Upper lobe of left lung (tissue), 6 donors: ENCODE measurements at places on chromosomes 12 and 14. TPM values are rescaled to one million over a fixed set of nuclear protein-coding genes. Genes with fewer than 3 reads are reported as not detected.

DNA sequence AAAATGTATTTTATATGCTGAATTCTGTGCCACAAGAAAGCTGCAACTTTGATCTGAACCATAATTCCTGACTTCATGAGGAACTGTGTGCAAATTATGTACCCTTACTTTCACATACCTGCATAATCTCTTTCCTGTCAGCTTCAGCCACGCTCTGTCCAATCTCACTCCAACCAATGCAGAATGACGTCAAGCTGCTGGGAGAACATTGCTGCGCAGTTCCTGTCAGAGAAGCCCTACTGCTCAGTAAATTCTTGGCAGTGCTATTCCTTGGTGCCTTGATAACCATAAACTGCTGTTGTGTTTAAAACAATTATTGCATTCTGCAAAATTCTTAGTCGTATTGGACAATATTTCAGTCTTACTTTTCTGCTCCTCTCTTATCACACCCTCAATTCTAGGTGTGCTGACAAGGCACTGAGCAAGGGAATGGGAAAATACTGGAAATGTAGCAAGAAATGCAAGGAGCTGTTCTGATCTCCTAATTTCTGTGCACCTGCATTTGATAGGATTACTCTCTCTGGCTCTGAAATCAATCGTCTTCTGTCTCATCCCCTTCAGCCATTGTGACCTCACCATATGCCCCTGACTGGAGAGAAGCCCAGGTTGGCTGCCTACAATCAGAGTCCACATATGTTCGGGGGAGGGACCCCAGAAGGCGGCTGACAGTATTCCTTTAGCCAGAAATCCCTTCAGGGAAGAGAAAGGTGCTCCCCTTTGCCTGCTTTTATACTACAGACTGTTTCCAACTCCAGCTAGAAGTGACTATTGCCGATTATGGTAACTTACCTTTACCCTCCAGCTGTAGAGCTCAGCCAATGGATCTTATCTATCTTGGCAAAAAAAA is 274.9 kb upstream of the NOVA1 start:
- DNase-seq: no peak

The NPFF gene
- total RNA-seq: 6.2 TPM

The KRT72 gene
- total RNA-seq: not detected

DNA sequence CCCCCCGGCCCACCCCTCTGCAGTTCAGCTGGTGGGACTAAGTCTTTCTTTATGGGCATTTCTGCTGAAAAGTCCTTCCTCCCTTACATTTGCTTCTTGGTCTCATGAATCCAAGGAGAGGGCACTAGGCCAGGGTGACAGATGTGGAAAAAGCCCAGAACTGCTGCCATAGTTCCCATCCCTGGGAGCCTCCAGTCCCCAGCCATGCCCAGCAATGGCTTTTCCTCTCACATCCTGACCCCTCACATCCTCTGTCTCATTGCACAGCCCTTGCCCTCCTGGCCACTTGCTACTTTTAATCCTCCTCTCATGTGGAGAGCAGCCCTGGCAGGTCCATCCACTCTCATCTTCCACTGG is 122.5 kb downstream of the ZFP36L1 start:
- no peak for DNase-seq

- no peak for DNase-seq
Measured at GRCh38 chr12:41917938-41918341, 226.7 kb downstream of the GXYLT1 start.

The AQP6 gene
- 0.39 TPM for total RNA-seq

- DNase-seq: no peak
Measured at GRCh38 chr14:92866901-92867865, 55.8 kb upstream of the CHGA start.

GRCh38 chr14:30005114-30005808 is 77.6 kb upstream of the PRKD1 start:
- no peak for DNase-seq

DNA sequence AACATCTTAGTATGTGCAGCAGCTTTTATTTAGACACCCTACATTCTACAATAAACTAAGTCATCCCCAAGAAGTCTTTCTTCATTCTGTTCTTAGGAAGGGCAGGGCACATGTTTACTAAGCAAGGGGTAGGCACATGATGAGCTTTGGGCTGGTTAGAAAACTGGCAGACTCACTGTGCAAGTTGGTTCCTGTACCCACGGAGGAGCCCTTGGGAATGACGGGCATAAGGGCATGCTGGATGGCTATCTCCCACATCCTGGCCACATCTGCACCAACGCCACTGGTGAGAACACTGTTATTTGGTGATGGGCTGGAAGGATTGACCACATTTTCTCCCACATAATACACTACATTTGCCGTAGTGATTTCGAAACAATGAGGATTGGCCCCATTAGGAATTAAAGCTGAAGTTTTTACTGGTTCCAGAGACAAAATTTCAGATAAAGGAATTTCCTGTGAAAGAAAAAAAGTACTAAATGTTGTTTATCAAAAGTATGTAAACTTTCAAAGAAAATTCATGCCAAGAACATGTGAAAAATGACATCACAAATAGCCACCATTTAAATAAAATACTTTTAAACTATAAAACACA is 297.0 kb downstream of the PRKD1 start:
- DNase-seq: no peak

DNA sequence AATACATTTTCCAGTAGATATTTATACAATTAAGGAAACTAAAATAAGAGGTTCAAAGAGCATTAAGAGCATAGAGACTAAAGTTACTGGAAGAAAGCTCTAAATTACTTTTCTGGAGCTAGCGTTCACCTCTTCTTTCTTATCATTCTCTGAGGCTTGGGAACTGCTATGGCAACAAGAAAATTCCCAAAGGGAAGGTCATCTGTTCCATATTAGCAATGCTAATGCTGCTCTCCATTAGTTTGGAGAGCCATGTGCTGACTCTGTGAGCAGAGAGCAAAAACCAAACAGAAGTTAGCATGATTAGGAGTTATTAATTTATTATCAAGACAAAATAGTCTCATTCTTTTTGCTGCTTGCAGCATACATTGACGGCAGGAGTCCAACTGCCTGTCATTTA is 143.1 kb upstream of the SLC16A7 start:
- DNase-seq: no peak

GRCh38 chr14:99093532-99094517 is 178.2 kb downstream of the BCL11B start:
- no peak for DNase-seq

DNA sequence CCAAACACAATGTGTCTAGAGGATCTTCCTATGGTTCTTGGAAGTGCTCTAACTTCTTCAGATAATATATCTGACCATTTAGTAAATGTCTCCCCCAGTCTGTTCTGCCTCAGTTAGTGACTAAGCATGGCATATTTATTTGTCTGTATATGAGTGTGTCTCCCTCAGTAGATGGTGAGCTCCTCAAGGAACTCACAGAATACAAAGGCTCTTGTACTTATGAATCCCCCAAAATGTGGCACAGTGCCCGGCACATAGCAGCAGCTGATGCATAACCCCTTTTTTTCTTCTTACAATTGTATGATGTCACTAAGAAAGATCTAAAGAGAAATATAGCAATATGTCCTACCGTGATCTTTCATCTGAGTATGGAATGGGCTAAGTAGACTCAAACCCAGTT is 264.7 kb upstream of the PRICKLE1 start:
- no peak for DNase-seq

- DNase-seq: no peak
Measured at GRCh38 chr12:101859664-101860607, 17.4 kb upstream of the DRAM1 start.

The PMEL gene
- total RNA-seq: 2.6 TPM

- DNase-seq: no peak
Measured at GRCh38 chr12:101854747-101855146, 22.6 kb upstream of the DRAM1 start.

DNA sequence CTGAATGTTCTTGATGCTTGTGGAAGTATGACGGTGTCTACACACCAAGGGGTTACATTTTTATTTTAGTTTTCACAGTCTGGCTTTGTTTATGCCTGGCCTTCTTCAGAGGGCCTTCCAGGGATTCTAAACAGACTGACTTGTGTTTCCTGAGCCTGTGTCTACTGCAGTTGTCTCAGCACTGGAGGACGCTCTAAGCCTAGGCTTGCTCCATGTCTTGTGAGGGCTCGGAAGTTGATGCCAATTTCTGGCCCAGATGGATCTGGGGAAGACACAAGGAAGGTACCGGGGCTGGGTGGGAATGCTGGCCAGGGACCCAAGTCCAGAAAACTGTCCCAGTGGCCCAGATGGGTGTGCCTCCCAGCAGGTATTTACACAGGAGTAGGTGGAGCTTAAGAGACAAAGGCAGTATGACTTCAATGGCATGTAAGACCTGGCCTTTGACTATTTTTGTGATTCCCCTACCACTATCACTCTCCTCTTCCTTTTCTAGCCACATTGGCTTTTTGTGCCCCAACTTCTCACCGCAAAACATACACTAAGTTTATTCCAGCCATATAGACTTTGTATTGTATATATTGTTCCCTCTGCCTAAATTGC is 56.9 kb downstream of the GPR137C start:
- DNase-seq: no peak

DNA sequence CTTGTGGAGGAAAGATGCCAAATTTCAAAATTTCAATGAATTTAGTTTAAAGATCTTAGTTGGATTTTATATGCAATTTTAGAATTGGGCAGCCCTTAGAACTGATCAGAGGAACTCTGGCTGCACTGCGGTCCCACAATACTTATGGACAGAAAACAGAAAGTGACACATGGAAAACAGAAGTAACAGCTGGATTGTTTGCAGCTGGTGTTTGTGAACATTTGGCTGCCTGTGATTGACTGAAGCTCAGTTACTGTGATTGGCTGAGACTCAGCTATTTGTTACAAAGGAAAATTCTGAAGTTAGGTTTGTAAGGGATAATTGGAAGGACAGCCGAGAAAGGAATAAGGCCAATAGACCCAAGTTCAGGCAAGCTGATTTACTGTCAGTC is 10.0 kb upstream of the KRT86 start:
- no peak for DNase-seq

DNA sequence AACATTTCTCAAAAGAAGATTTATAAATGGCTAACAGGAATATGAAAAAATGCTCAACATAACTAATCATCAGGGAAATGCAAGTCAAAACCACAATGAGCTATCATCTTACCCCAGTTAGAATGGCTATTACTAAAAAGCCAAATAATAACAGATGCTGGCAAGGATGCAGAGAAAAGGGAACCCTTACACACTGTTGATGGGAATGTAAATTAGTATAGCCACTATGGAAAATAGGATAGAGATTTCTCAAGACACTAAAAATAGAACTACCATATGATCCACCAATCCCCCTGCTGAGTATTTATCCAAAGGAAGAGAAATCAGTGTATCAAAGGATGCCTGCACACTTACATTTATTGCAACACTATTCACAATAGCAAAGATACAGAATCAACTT is 58.3 kb downstream of the GUCY2C start:
- DNase-seq: no peak

DNA sequence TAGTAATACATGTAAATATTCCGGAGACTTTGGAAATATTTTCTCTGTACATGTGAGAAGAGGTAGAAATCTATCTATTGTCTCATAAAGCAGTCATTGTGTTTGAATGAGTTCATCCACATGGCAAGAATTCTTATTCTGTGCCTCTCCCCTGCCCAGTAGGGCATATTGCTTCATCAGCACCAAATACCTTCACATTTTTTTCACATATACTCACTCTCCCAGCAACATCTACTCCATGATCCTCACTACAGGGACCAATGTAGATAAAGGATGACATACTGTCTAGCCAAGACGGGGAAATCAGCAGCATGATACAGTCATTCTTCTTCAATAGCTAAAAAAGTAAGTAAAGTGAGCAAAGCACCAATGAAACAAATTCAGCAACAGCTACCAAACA is 1.3 kb upstream of the TAS2R14 start:
- no peak for DNase-seq

The SRRM4 gene
- not detected for total RNA-seq

- no peak for DNase-seq
Measured at GRCh38 chr12:57881475-57881874, 34.9 kb upstream of the CTDSP2 start.

DNA sequence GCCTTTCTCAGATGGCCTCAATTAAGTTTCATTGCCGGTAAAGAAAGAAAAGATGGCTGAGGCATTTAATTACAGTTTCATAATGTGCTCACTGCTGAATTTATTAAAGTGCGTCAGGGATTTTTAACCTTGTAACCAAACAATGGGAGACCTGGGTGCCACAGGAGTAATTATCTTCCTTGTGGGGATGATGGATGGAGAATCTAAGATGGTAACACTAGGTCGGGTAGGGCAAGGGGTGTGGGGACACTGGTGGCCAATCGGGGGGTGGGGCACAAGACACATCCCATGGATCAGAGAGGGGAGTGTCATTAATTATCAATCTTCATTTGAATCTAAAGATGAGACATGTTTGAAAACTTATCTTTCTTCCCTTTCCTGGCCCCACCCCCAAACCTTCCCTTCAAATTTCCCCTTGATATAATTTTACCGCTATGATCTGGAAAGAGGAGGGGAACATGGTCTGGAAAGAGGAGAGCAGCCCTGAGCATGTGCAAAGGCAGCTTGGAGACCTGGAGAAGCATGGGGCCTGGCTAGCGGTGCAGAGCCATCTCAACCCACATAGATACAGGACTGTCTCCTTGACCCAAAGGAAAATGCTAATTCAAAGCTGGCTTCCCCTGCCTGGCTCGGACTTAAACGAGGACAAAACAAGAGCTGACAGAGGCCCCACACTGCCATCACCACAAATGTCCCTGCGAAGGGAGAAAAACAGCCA is 231.3 kb upstream of the NOS1 start:
- DNase-seq: no peak

The DAO gene
- total RNA-seq: not detected

The STXBP6 gene
- 21.1 TPM for total RNA-seq

The C3AR1 gene
- total RNA-seq: 68.7 TPM

GRCh38 chr12:51127050-51127729 is 43.8 kb upstream of the CSRNP2 start:
- DNase-seq: no peak

DNA sequence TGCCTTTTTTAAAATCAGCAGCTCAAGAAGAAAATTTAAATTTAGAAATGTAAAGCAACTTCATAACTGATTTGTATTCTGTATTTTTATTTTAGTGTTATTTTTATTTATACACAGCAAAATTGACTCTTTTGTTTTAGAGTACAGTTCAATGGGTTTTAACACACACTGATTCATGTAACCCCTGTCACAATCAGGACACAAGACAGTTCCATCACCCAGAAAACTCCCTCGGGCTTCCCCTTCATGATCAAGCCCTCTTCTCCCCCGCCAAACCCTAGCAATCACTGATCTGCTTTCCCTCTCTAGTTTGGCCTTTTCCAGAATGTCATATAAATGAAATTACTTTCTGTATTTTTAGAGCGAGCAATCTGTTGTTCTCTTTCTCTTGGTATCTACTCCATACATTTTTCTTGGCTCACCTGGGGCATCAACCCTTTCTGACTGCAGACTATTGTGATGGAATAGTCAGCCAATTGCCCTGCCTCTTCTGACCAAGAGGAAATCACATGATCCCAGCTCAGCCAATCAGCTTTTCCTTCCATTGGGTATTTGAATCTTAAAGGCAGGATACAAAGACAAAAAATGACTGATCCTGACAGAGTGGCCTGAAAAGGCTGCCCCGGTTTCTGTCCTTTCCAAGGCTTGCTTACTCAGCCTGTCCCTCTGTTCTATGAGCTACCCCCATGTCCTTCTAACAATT is 5.3 kb downstream of the SLC5A8 start:
- DNase-seq: no peak

The KLHL33 gene
- not detected for total RNA-seq
